NCI-H187 treated with DMSO at 0.1 percent for 48 hours (cell line): ENCODE measurements at places on chromosomes 2 and 18.
A peak's percentile ranks its signal among the peaks of the same experiment; 100 is the strongest.

DNA sequence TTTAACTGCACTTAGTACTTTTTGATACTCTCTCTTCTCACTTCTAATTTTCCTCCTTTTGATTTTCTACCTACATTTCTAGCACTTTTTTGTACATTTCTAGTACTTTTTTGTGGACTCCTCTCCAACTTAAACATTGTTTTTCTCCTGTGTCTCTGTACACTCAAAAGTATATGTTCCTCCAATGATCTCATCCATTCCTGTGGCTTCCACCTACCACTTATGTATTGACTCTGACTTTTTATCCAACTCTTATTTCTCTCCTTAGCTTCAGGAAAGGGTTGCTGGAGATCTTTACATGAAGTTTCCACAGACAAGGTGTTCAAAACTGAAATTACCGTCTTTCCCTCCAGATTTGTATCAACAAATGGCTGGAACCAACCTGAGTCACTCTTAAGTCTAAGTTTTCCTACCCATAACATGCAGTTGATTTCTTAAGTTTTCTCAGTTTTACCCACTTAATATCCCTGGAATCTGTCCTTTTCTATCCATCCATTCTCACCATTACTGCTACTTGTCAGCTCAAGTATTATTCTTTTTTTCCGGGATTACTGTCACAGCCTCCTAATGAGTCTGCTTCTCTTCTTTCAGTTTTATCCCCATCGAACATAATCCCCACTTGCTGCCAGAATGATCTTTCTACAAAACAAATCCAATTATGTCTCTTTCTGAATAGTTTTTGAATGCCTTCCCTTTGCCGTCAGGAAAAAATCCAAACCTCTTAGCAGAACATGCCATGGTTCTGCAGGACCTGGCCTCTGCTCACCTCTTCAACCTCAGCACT, 22.6 kb upstream of the PELI1 start:
- no peak for DNase-seq

DNA sequence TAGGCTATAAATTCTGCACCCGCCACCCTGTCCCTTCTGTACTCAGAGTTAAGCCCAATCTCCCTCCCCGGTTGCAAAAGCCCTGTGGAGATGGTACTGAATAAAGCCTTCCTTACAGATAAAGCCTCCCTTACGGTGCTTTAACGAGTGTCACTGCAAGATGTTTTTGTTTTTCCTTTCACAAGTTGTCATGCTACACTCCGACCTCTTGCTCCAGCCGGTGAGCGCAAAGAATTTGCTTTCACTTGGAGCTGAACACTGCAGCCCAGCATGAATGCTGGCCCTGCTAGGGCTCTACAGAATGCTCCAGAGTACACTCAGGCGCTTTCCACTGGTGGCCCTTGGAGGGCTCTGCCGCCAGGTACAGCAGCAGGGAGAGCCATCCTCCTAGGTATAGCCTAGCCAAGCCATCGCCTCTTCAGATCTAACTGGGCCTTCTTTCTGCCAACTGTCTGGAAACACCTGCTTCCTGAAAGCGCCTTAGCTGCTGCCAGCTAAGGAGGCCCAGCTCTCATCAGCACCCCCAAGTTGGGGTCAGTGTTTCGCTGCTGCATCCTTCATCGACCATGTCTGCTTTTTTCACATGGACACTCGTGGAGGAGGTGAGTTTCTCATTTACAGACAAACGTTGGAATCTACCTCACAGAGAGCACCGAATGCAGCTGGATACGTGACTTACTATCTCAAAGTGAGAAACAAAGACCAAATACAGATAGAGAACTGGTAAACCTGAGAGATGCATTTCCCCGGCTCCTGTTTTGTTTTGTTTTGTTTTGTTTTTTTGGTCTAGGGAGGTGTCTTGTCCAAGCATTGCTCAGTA, 13.4 kb upstream of the CREG2 start:
- no peak for DNase-seq

DNA sequence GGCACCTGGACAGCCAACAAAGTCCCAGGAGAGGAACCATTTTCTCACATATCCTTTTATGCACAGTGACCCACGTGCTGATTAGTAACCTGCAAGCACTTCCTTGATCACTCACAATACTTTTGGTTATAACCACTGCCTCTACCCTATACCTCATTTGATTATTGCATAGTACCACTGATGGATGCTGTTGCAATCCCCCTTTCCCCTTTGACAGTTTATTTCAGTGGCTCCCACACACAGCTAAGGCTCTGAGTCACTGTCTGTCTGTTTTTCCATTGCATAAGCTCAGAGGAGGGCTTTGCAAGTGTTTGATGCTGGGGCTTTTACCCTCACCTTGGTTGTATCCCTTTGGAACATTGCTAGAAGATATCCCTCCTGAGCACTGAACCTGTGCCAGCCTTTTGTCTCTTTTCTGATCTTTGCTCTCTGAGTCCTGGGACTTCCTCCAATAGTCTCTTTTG, 101.7 kb upstream of the RBBP8 start:
- DNase-seq, result no peak

- no peak for DNase-seq
Observed at GRCh38 chr2:21035282-21035973, 8.4 kb downstream of the APOB start.

DNA sequence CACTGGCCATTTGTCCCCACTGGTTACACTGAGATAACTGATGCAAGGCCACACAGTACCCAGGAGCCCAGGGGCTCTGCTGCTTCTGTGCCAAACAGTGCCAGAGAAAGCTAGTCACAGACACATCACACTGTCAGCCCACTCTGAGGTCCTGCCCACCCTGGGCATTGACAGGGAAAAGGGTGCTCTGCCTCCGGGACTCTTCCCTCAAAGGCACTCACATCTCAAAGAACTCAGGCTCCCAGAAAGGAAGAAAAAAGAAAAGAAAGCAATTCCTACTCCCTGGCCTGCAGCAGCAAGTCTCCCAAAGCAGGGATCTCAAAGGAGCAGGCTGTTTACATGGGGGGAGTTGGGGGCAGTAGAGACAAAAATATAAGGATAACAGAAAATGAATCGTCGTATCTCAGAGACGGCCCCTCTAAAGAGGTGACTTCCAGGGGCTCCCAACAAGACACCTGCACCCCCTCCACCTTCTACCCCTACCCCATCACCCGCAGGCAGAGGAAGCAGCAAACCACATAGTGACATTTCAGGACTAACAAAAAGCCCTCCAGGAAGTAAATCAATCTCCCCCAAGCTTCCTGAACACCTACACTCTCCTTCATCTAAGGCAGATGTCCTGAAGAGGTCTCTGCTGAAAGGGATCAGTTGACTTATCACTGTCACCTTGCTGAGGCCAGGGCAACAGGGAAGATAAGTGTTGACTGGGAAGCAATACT, 247.6 kb downstream of the TNS1 start:
- DNase-seq, result no peak

- DNase-seq, result no peak
Observed at GRCh38 chr18:8999872-9000271, 102.6 kb upstream of the NDUFV2 start.

GRCh38 chr2:113324684-113325160, 46.0 kb upstream of the PAX8 start:
- peak; percentile 25 for DNase-seq
